Activated CD8-positive, alpha-beta memory T cell treated with anti-CD3 and anti-CD28 coated beads for 48 hours (primary cell): ENCODE measurements at places on chromosomes 7 and 10.

- DNase-seq = no peak
Measured at GRCh38 chr7:34341326-34341725, 316.7 kb upstream of the NPSR1 start.

- DNase-seq = no peak
Measured at GRCh38 chr7:93194386-93194785, 31.9 kb downstream of the HEPACAM2 start.

- no peak for DNase-seq
Measured at GRCh38 chr10:85986777-85987176, 379.8 kb downstream of the GRID1 start.

GRCh38 chr7:30920584-30921539, 9.2 kb downstream of the AQP1 start:
- DNase-seq = no peak

DNA sequence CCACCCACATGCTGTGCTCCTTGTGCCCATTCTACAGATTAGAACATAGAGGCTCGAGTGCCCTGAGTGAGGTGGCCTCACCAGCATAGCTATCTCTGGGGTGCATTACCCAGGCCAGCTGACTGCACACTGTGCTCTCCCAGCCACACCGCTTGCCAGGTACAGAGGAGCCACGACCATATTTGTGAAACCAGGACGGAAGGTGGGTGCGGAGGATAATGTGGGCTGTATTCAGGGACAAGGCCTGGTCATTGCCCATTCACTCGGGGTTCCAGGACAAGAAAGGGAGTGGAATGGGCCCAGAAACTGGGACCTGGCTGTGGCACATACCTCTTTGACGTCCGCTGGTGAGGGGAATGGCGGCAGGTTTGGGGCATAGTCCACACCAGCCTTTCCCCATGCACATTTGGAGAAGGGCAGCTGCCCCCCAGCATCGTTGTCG, 236.0 kb downstream of the TNS3 start:
- no peak for DNase-seq

- peak; percentile 16 for DNase-seq
Measured at GRCh38 chr10:58266826-58267712, 625 bp downstream of the IPMK start.

- no peak for DNase-seq
Measured at GRCh38 chr7:157442993-157443831, 106.4 kb downstream of the DNAJB6 start.

DNA sequence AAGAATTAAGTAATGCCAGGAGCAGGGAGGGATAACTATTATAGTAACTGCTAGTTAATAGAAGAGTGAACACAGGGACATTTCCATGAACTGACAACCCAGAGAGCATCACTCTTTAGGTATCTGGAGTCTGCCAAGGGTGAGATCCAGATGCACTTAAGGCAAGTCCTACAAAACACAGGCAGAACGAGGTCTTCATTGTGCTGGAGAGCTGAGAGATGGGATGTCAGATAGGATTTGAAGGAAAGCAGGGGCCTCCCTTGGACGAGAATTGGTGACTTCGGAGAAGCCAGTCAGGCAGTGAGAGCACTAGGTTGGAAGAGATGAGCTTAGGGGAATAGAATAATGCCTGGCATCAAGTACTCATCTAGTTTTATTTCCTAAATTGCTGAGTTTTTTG, 684.5 kb downstream of the GATA3 start:
- DNase-seq = no peak

GRCh38 chr10:123746942-123747341, 80.8 kb downstream of the GPR26 start:
- DNase-seq = no peak

DNA sequence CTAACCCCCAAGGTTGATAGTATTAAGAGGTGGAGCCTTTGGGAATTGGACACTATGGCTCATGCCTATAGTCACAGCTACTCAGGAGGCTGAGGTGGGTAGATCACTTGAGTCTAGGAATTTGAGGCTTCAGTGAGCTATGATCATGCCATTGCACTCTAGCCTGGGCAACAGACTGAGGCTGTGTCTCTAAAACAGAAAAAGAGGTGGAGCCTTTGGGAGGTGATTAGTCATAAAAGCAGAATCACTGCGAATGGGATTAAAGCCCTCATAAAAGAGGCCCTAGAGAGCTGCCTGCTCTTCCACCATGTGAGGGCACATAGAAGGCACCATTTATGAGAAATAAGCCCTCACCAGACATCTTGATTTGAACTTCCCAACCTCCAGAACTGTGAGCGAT, 81.9 kb downstream of the SKAP2 start:
- no peak for DNase-seq

DNA sequence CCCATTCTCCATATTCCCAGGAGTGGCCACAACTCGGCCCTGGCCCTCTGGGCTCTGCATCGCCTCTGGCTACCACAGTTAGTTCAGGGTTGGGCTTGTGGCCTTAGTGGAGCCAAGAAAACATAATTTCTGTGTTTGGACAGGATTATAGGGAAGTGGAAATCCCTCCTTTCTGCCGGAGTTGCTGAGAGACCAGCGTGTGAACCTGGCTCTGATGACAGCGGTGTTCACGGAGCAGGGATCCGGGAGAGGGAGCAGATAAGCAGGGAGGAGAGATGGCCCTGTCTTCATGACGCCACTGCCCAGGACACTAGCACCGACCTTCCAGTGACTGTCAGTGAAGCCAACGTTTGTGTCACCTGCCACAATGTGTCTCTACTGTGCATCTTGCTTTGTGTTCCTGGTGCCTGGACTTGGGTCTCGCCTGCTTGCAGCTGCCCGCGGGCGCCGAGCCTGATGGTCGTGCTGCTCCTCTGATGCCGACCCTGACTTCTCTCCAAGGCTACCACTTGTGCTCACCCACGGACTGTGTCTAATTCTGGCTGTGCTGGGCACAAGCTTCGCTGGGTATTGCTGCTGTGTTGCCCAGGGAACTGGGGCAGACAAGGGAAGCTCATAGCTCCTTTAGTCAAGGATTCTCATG, 67.0 kb upstream of the VIPR2 start:
- DNase-seq = no peak

DNA sequence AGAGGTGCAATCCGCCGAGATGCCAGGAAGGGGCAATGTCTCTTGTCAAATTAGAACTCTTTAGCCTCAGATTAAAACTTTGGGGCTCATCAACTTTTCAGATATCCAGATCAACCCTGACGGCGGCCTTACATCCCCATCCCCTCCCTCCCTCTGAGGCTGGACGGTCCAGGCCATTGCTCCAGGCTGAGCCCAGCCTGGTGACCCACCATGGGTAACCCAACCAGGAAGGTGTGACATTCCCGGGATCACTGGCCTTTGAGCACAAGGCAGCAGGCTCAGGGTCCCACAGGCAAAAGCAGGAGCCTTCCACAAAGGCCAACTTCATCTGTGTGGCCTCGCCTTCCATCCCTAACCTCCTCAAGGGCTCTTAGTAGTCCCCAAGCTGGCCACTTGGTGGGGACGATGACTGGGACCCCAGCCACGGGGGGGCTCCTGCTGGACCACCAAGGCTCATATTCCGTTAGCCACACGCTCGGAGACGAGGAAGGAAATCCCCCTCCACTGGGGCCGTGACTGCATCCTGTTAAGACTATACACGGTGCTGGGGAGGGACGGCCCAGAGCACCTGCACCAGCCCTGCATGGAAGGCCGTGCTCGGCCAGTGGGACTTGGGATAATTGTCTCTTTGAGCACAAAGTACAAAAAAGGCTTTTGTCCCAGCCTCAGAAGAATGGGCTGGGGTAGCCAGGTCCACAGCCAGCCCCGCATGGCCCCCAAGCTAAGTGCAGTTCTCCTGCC, 62.8 kb downstream of the ZRANB1 start:
- no peak for DNase-seq

GRCh38 chr10:116722736-116723427, 19.5 kb downstream of the HSPA12A start:
- DNase-seq = no peak

DNA sequence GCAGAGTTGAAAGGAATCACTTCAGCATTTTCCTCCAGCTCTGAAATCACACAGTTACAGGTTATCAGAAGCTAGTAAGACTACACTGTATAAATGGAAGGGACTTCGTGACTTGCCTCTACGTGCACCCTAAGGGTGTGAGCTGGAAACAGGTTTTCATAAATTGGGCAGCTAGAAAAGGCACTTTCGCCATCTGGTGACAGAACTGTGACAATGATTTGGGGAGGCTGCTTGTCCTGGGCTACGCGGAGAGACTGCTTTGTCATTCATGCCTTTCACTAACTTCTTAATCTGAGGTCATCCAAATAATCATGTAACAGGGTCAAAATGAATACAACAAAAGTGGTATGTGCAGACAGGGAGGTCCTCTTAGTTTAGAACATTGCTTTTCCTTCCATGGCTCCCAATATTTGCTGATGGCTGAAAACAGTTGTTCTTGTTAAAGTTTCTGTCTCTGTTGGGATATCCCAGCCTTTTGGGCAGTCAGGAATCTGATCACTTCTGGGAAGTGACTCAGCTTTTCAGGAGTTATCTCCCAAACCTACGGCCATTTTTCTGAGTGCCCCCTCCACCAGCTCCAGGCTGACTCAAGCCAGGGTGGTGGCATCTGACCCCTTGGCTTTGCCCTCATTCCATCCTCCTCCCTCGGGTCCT, 17.8 kb downstream of the VWC2 start:
- DNase-seq = no peak

DNA sequence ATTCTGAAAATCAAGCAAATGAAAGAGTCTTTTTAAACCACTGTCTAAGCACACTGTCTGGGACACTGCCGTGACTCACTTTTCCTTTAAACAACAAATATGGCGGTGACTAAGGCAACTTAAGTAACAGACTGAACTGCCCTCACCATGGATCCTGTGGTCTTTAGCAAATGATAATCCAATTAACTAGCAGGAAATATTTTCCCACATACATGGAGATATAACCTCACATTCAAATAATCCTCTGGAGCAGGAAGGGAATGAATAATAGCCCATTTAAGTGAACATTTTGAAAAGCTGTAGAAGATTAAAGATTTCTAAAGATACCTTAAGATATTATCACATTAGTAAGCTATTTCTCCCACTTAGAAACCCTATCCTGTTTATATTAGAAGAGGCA, 40.3 kb upstream of the LRRC17 start:
- DNase-seq = no peak

- no peak for DNase-seq
Measured at GRCh38 chr7:128876978-128877755, 14.5 kb downstream of the ATP6V1F start.

- peak; percentile 49 for DNase-seq
Measured at GRCh38 chr7:2757904-2758672, 70.1 kb downstream of the AMZ1 start.

DNA sequence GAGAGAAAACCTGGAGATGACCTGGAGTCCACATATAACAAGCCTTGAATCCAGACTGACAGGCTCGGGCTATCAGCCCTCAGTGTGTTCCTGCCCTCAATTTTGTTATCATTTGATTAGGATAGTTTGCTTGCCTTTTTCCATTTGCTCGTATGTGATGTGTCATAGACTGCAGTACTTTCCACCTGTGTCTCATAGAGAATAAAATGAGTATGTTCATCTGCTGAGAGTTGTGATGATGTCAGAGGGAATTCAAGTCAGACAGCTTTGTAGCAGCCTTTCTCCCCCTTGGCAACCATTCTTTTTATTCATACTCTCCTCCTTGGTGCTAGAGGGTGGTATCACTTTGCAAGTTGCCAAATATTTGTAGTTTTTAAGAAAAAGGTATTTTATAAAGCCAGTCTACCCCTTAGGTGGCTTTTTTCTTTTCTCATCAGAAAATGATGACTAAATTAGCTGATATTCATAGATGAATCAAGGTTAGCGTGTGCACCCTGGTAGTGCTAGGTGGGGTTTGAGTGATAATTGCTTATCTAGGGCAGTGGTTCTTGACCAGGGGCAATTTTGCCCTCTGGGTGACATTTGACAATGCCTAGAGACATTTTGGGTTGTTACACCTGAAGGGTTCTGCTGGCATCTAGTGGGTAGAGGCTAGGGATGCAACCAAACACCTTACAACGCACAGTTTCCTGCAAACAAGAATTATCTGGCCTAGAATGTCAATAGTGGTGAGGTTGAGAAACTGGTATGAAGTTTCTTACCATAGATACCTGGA, 5.4 kb downstream of the SGPL1 start:
- no peak for DNase-seq

DNA sequence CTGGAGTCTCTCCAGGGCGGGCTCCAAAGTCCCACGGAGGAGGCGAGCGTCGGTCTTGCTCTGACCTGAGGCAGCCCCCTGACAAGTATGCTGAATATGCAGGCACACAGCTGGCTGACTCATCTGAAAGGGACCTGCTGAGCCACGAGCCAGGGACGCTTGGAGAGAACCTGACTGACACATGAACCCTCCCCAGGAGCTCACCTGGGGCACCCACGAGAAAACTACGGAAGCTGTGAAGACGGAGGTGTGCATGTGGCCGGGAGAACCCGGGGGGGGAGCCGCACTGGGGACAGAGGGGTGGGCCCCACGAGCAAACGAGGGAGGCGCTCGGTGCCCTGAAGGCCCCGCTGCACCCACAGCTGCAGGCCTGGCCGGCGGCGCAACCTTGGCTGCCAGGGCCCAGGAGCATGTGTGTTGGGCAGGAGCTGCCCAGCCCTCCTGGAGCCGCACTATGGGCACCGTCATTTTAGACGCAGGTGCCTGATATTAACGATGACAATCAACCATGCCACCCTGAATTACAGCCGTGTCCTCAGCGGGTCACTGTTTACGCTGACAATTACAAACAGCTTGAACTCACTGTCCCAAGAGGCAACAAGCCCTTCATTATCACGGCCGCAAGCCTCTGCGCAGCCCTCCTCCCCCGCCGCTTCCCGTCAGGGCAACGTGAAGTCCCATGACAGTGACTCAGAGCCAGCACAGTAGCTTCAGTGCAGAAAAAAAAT, 64.7 kb downstream of the DIP2C start:
- no peak for DNase-seq

DNA sequence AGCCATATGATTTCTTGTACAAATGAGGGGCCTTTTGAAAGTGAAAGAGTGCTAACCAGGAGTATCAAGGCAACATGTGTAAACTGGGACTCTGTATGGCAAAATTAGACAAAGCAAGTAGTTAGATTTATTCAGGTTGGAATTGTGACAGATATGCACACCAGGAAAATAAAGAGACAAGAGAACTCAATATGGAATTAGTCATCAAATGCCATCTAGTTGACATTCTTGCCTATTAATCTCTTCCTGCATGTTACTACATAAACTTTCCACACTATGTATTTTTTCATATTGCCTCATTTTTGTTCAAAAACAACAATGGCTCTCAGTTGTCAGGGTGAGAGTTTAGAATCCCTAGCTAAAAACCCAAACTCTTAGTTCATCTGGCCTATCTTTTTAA, 799.0 kb downstream of the NRG3 start:
- DNase-seq = no peak

DNA sequence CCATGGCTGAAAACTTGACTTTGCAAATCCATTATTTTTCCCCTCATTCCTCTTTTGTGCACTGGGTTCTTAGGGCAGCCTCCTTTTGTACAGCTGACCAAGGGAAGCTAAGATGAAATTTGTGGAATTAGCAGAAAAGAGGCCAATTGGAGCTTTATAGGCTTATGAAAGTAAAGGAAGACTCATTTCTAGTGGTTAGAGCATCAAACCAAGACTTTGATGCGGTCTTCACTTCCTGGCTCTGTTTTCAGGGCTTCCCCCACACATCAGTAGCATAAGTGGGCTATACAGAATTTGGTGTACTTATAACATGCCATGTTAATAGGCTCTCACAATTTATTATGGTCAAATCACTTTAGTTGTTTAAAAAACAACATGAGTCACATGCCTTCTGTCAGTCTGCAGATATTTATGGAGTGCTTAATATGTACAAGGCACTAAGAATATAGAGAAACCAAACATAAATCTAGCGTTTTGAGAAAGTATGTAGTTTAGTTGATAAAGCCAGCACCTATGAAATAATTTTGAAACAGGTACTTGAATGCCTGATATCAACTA, 5.7 kb downstream of the AUTS2 start:
- no peak for DNase-seq

GRCh38 chr7:45702751-45703150, 128.6 kb downstream of the ADCY1 start:
- DNase-seq = no peak
